ENCODE measurements at places on chromosomes 5 and 9.
A peak's percentile ranks its signal among the peaks of the same experiment; 100 is the strongest.

- no peaks in the 10 kb centered on the region for H3K36me3 ChIP-seq
- H3K27me3 ChIP-seq: peaks cover 34% of the 10 kb centered on the region
- no peak for DNase-seq
- H3K27ac ChIP-seq: peak overlapping the region; percentile 1
These were observed 21.2 kb upstream of the VCAN start for GRCh38 chr5:83450183-83450966.

GRCh38 chr5:43073597-43074546 is 33.8 kb upstream of the ANXA2R start:
- no peak overlapping the region for H3K4me3 ChIP-seq
- no peaks in the 10 kb centered on the region for H3K27me3 ChIP-seq
- peak overlapping the region; percentile 46 for H3K27ac ChIP-seq
- peaks cover 80% of the 10 kb centered on the region for H3K36me3 ChIP-seq
- peaks cover 47% of the 10 kb centered on the region for H3K4me1 ChIP-seq

GRCh38 chr5:51556833-51557232 is 173.6 kb downstream of the ISL1 start:
- H3K27me3 ChIP-seq: no peaks in the 10 kb centered on the region
- H3K27ac ChIP-seq: no peak overlapping the region
- no peaks in the 10 kb centered on the region for H3K36me3 ChIP-seq
- no peak for DNase-seq
- H3K4me1 ChIP-seq: no peaks in the 10 kb centered on the region
- H3K4me3 ChIP-seq: no peak overlapping the region

DNA sequence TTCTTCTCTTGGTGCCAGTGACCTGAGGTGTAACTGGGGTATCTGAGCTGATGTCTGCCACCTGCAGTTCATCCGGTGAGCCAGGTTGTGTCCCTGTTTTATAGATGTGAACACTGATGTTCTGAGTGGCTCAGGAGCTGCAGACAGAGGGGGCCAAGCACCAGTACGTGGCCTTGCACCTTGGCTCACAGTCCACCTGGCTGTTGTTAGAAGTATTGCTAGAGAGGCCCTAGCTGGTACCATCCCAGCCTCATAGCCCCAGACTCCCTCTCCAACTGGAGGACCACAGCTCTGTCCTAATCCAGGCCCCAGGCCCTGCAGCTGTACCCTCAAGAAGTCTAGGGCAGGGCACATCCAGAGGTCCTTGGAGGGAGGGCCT is 16.2 kb downstream of the PHF2 start:
- no peak overlapping the region for H3K27ac ChIP-seq
- H3K27me3 ChIP-seq: no peaks in the 10 kb centered on the region
- H3K4me1 ChIP-seq: peaks cover 73% of the 10 kb centered on the region

GRCh38 chr9:88259001-88259400 is 120.7 kb upstream of the SPATA31C2 start:
- H3K27ac ChIP-seq: no peak overlapping the region
- no peaks in the 10 kb centered on the region for H3K36me3 ChIP-seq
- no peak for DNase-seq
- H3K4me3 ChIP-seq: no peak overlapping the region
- H3K27me3 ChIP-seq: no peaks in the 10 kb centered on the region
- peaks cover 2% of the 10 kb centered on the region for H3K4me1 ChIP-seq

DNA sequence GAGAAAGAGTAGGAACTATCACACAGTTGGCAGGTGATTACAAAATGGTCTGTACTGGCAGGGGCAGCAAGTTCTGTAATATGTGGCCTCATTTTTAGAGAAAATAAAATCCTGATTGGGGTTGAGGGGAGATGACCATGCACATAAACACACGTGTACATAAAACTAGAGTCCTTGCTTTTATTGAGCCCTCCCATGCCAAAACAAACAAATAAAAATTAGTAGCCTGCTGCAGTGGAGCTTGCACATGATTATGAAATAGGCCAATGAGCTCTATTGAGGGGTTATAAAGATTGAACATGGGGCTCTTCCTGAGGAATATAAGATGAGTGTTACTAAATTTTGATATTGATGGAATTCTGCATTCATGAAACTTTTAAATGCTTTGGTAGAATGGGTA is 248.4 kb downstream of the ELAVL2 start:
- H3K36me3 ChIP-seq: no peaks in the 10 kb centered on the region
- DNase-seq: no peak
- H3K4me3 ChIP-seq: no peak overlapping the region

DNA sequence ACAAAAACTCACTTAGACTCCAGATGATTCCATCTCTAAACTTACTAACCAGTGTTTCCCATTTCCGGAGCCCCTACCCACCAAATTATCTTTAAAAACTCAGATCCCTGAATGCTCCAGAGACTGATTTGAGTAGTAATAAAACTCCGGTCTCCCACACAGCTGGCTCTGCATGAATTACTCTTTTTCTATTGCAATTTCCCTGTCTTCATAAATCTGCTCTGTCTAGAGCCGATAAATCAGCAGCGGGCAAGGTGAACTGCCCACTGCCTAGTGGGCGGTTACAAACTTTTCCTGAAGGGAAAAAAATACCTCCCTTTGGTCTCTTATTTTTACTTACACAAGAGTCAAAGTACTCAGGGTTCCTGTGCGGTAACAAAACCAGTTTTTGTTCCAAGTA is 624.4 kb upstream of the RORB start:
- no peaks in the 10 kb centered on the region for H3K27me3 ChIP-seq
- H3K4me3 ChIP-seq: no peak overlapping the region
- H3K4me1 ChIP-seq: peaks cover 2% of the 10 kb centered on the region
- H3K36me3 ChIP-seq: no peaks in the 10 kb centered on the region
- DNase-seq: no peak
